ENCODE measurements at places on chromosomes 7 and 10. TPM values are rescaled to one million over a fixed set of nuclear protein-coding genes. Genes with fewer than 3 reads are reported as not detected.

DNA sequence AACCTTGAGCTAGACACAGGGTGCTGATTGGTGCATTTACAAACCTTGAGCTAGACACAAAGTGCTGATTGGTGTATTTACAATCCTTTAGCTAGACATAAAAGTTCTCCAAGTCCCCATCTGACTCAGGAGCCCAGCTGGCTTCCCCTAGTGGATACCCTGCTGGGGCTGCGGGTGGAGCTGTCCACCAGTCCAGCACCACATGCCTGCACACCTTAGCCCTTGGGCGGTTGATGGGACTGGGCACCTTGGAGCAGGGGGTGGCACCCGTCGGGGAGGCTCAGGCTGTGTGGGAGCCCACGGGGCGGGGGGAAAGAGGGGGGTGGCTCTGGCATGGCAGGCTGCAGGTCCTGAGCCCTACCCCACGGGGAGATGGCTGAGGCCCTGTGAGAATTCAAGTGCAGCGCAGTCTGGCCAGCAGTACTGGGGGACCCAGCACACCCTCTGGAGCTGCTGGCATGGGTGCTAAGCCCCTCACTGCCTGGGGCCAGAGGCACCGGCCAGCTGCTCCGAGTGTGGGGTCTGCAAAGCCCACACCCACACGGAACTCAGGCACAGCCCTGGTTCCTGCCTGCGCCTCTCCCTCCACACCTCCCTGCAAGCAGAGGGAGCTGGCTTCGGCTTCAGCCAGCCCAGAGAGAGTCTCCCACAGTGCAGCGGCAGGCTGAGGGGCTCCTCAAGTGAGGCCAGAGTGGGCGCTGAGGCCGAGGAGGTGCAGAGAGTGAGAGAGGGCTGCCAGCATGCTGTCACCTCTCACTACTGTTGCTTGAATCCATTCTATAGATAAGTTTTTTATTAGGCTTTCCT, 369.8 kb upstream of the SMIM30 start:
- H3K36me3 ChIP-seq = no peaks in the 10 kb centered on the region
- no peak for DNase-seq
- H3K27ac ChIP-seq = no peak overlapping the region
- no peaks in the 10 kb centered on the region for H3K4me1 ChIP-seq

- H3K27me3 ChIP-seq = no peaks in the 10 kb centered on the region
- peaks cover 13% of the 10 kb centered on the region for H3K4me1 ChIP-seq
- no peak overlapping the region for H3K27ac ChIP-seq
- H3K4me3 ChIP-seq = no peak overlapping the region
- H3K36me3 ChIP-seq = no peaks in the 10 kb centered on the region
- DNase-seq = no peak
Measured at GRCh38 chr7:98250789-98251188, 1.2 kb downstream of the TECPR1 start.

DNA sequence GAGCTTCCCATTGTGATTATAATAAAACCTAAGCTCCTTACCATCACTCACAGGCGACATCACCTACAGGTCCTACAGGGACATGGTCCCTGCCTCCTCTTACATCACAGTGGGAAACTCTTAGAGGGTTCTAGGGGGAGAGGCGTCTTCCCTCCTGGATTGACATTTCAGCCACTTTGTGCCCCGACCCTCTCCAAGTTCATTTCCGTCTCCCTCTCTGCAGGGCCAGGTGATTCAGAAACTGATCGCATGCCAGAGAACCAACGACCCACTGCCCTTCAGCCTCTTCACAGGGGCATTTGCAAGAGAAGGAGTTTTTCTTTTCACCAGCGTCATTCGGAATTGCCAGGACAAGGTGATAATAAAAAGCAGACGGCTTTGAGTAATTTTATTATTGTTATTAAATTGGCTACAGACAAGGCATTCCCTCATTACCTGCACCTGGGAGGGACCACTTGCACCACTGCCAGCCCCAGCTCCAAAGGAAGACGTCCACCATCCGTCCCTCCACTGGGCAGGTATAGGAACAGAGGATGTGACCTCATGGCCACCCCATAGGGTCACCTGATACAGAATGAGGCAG, 85.8 kb upstream of the CUX1 start:
- H3K4me3 ChIP-seq = no peak overlapping the region
- DNase-seq = no peak
- peaks cover 10% of the 10 kb centered on the region for H3K4me1 ChIP-seq
- H3K27ac ChIP-seq = no peak overlapping the region
- no peaks in the 10 kb centered on the region for H3K36me3 ChIP-seq

GRCh38 chr7:19139706-19140327, 5.4 kb downstream of the FERD3L start:
- no peaks in the 10 kb centered on the region for H3K36me3 ChIP-seq
- H3K27me3 ChIP-seq = no peaks in the 10 kb centered on the region
- DNase-seq = no peak
- no peak overlapping the region for H3K4me3 ChIP-seq
- H3K4me1 ChIP-seq = no peaks in the 10 kb centered on the region

AKR1C4 gene
- not detected for total RNA-seq

PIK3AP1 gene
- total RNA-seq = 7.1 TPM

NRG3 gene
- total RNA-seq = not detected

TEX36 gene
- not detected for total RNA-seq
